ENCODE measurements at places on chromosomes 6 and 20.
A peak's percentile ranks its signal among the peaks of the same experiment; 100 is the strongest.

DNA sequence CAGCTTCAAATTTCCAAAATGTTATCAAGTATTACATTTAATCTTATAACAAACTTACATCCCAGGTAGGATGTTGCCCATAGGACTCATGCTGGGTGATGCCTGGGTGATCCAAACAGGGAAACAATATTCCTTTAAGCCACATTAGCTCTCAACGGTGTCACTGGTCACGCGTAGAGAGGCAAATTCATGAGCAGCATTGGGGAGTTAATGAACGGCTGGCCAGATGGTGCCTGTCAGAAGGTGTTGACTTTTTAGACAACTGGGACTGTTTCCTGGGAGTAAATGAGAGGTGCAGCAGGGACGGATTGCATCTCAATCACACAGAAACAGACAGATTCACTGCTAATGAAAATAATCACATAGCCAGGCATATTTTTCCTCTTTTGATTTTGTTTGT lies 83.3 kb upstream of the ID4 start:
- no peak overlapping the region for H3K4me3 ChIP-seq
- no peaks in the 10 kb centered on the region for H3K27me3 ChIP-seq
- no peak for DNase-seq
- H3K27ac ChIP-seq: no peak overlapping the region
- no peaks in the 10 kb centered on the region for H3K36me3 ChIP-seq

GRCh38 chr6:45569210-45569945 lies 191.6 kb upstream of the SUPT3H start:
- no peak overlapping the region for H3K27ac ChIP-seq
- H3K27me3 ChIP-seq: no peaks in the 10 kb centered on the region
- peaks cover 30% of the 10 kb centered on the region for H3K4me1 ChIP-seq
- no peak overlapping the region for H3K4me3 ChIP-seq
- no peaks in the 10 kb centered on the region for H3K36me3 ChIP-seq

- H3K27me3 ChIP-seq: no peaks in the 10 kb centered on the region
- peaks cover 7% of the 10 kb centered on the region for H3K4me1 ChIP-seq
- no peaks in the 10 kb centered on the region for H3K36me3 ChIP-seq
These were observed 44.8 kb upstream of the EDN1 start for GRCh38 chr6:12245360-12245759.

- H3K36me3 ChIP-seq: no peaks in the 10 kb centered on the region
- H3K4me1 ChIP-seq: peaks cover 30% of the 10 kb centered on the region
- no peak for DNase-seq
- H3K27ac ChIP-seq: peak overlapping the region; percentile 6
- H3K27me3 ChIP-seq: no peaks in the 10 kb centered on the region
These were observed 64.3 kb downstream of the ANKS1A start for GRCh38 chr6:34953061-34954025.

GRCh38 chr20:56979125-56979524 lies 287.3 kb downstream of the BMP7 start:
- no peak overlapping the region for H3K4me3 ChIP-seq
- peaks cover 3% of the 10 kb centered on the region for H3K36me3 ChIP-seq
- H3K4me1 ChIP-seq: peaks cover 5% of the 10 kb centered on the region

GRCh38 chr6:6924708-6925107 lies 183.1 kb upstream of the RREB1 start:
- no peak for DNase-seq
- no peaks in the 10 kb centered on the region for H3K36me3 ChIP-seq
- H3K27me3 ChIP-seq: peaks cover 11% of the 10 kb centered on the region
- H3K4me3 ChIP-seq: no peak overlapping the region
- peaks cover 10% of the 10 kb centered on the region for H3K4me1 ChIP-seq

DNA sequence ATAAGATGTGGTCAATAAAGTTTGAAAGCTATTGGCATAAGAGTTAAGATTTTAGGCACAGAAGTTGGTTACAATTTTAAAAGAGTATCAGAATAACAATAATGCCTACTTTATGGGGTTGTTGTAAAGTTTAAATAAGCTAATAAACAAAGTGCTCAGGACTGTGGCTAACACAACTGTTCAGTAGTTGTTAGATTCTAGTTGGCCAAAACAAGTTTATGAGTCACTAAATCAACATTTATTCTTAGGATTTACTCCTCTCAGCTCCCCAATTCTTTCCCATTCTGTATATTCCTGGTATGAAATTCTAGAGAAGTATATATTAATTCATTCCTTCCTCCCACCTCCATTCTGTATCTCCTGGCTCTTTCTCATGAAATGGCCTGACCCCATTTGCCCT lies 14.5 kb downstream of the RMND1 start:
- H3K36me3 ChIP-seq: peaks cover 5% of the 10 kb centered on the region
- peak overlapping the region; percentile 92 for H3K27ac ChIP-seq
- H3K4me3 ChIP-seq: peak overlapping the region; percentile 19
- DNase-seq: no peak

DNA sequence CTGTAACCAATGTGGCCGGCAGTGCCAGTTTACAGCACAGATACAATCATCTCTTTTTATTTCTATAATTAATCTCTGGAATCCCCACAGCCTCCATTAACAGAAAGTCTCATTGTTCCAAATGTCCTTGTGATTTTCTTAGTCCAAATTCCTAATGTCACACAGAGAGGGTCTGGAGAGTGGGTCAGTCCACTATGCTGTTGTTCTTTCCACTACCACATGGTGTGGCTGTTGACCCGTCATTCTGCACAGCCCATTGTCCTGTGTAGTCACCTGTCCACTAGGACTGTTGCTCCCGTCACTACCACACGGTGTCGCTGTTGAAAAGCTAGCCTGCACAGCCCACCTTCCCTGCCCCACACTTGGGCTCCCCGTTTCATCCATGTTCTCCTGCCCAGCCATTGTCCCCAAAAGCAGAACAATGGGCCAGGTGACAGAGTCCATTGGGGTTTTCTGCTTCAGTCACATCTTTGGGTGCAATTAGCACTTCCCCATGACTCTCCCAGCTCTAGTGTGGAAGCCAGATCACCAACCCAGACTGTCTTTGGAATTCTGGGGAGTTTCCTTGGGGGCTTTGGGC lies 8.6 kb upstream of the LBP start:
- H3K36me3 ChIP-seq: peaks cover 4% of the 10 kb centered on the region
- H3K27me3 ChIP-seq: peaks cover 29% of the 10 kb centered on the region
- H3K4me1 ChIP-seq: no peaks in the 10 kb centered on the region
- no peak overlapping the region for H3K27ac ChIP-seq

GRCh38 chr6:43258807-43259686 lies 15.8 kb downstream of the TTBK1 start:
- H3K27me3 ChIP-seq: peaks cover 3% of the 10 kb centered on the region
- no peak overlapping the region for H3K27ac ChIP-seq
- peaks cover 3% of the 10 kb centered on the region for H3K4me1 ChIP-seq
- H3K4me3 ChIP-seq: no peak overlapping the region

GRCh38 chr6:37039958-37040357 lies 34.5 kb downstream of the FGD2 start:
- H3K4me1 ChIP-seq: peaks cover 5% of the 10 kb centered on the region
- H3K36me3 ChIP-seq: peaks cover 1% of the 10 kb centered on the region
- H3K27ac ChIP-seq: no peak overlapping the region
- no peaks in the 10 kb centered on the region for H3K27me3 ChIP-seq

- no peaks in the 10 kb centered on the region for H3K27me3 ChIP-seq
- H3K36me3 ChIP-seq: no peaks in the 10 kb centered on the region
- DNase-seq: no peak
- no peak overlapping the region for H3K27ac ChIP-seq
These were observed 94.4 kb downstream of the SAMD3 start for GRCh38 chr6:130128326-130128725.

DNA sequence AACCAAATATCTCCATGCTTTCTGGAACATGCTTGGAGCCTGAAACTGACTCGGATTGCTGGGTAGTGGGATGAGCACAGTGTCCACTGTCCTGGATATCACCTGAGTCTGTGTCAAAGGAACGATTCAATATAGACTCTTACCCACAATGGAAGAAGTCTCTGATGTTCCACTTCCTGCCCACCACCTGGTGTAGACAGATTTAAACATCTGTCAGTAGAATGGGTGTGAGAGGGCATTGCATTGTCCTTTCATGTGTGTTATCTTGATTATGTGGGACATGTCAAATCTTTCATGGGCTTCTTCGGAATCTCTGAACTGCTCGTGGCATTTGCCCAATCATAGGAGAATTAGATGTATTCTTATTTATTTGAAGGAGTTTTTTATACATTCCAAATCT lies 20.8 kb downstream of the ULBP3 start:
- no peaks in the 10 kb centered on the region for H3K36me3 ChIP-seq
- H3K27ac ChIP-seq: no peak overlapping the region
- H3K4me1 ChIP-seq: no peaks in the 10 kb centered on the region
- no peak for DNase-seq
- H3K4me3 ChIP-seq: no peak overlapping the region

- H3K4me1 ChIP-seq: peaks cover 18% of the 10 kb centered on the region
- no peak for DNase-seq
- no peak overlapping the region for H3K27ac ChIP-seq
- H3K27me3 ChIP-seq: peaks cover 3% of the 10 kb centered on the region
These were observed 134.9 kb upstream of the BACH2 start for GRCh38 chr6:90431576-90431975.

- peak; percentile 71 for DNase-seq
- no peaks in the 10 kb centered on the region for H3K4me1 ChIP-seq
- no peaks in the 10 kb centered on the region for H3K36me3 ChIP-seq
- no peaks in the 10 kb centered on the region for H3K27me3 ChIP-seq
- H3K4me3 ChIP-seq: no peak overlapping the region
These were observed 18.0 kb downstream of the PRPH2 start for GRCh38 chr6:42704251-42704936.

GRCh38 chr6:96997788-96998187 lies 73.3 kb downstream of the KLHL32 start:
- H3K36me3 ChIP-seq: no peaks in the 10 kb centered on the region
- H3K4me1 ChIP-seq: no peaks in the 10 kb centered on the region
- H3K27ac ChIP-seq: no peak overlapping the region
- DNase-seq: no peak
- H3K4me3 ChIP-seq: no peak overlapping the region

DNA sequence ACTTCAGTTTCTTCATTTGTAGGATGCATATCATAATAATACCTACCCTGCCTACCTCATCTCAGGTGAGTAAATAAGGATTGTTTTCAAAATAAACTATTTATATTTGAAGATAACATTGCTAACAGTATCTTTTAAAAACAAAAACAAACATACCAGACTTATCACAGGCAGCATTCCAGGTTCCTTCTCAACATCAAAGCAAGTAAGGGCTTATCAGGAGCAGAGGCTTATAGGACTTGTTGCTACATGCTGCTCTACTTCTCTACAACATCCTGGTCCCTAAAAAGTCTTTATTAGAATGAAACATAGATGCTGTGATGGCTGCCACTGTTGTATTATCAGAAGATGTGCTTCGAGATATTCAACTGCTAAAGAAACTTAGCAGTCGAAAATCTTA lies 149.2 kb upstream of the PRDM1 start:
- no peaks in the 10 kb centered on the region for H3K4me1 ChIP-seq
- H3K4me3 ChIP-seq: no peak overlapping the region
- no peaks in the 10 kb centered on the region for H3K36me3 ChIP-seq
- no peak for DNase-seq

- H3K36me3 ChIP-seq: no peaks in the 10 kb centered on the region
- DNase-seq: no peak
- H3K4me1 ChIP-seq: peaks cover 13% of the 10 kb centered on the region
- H3K27ac ChIP-seq: no peak overlapping the region
These were observed 10.4 kb downstream of the KIF6 start for GRCh38 chr6:39714802-39715201.

DNA sequence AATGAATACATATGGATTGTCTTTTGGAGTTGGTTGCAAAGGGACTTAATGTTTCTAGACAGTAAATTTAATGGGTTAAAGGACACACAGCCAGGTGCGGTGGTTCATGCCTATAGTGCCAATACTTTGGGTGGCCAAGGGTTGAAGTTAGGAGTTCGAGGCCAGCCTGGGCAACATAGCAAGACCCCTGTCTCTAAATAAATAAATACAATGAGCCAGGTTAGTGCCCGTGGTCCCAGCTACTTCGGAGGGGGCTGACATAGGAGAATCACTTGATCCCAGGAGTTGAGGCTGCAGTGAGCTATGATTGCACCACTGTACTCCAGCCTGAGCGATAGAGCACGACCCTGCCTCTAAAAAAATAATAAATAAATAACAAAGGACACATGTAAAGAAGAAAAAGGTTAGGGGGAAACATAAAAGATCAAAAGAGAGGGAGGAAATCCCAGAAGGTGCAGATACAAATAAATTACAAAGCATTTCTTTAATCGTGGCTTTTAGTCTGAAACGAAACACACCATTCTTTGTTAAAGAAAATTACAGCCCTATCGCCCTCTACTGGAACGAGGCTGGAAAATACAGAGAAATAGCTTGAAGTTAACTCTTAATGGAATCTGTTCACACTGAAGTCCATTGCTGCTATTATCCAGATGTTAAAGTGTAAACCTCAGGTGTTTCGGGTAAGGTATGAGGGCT lies 42.6 kb upstream of the SCML4 start:
- H3K36me3 ChIP-seq: peaks cover 18% of the 10 kb centered on the region
- H3K4me3 ChIP-seq: no peak overlapping the region
- H3K27ac ChIP-seq: no peak overlapping the region
- H3K4me1 ChIP-seq: peaks cover 45% of the 10 kb centered on the region
- DNase-seq: no peak

DNA sequence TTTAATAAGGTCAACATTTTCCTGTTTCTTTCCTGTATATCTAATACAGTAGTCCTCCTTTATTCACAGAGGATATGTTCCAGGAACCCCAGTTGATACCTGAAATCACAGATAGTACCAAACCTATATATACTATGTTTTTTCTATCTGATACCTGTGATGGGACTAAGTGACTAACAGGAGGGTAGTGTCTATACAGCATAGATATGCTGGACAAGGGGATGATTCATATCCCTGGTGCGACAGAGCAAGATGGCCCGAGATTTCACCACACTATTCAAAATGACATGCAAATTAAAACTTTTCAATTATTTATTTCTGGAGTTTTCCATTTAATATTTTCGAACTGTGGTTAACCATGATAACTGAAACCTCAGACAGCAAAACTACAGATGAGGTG lies 281.1 kb downstream of the LAMA2 start:
- no peak overlapping the region for H3K4me3 ChIP-seq
- H3K27me3 ChIP-seq: no peaks in the 10 kb centered on the region
- no peaks in the 10 kb centered on the region for H3K36me3 ChIP-seq
- no peaks in the 10 kb centered on the region for H3K4me1 ChIP-seq
- no peak for DNase-seq
- H3K27ac ChIP-seq: no peak overlapping the region

- no peak overlapping the region for H3K4me3 ChIP-seq
- peaks cover 2% of the 10 kb centered on the region for H3K36me3 ChIP-seq
- no peaks in the 10 kb centered on the region for H3K27me3 ChIP-seq
- peak overlapping the region; percentile 57 for H3K27ac ChIP-seq
- DNase-seq: no peak
- peaks cover 35% of the 10 kb centered on the region for H3K4me1 ChIP-seq
These were observed 58.1 kb upstream of the REV3L start for GRCh38 chr6:111541026-111541681.
